ENCODE measurements at places on chromosomes 3 and 15.

GRCh38 chr15:72231833-72232478 lies 966 bp upstream of the PKM start:
- no peak for DNase-seq

- DNase-seq = no peak
Observed at GRCh38 chr3:194205675-194206133, 69.8 kb downstream of the HES1 start.

DNA sequence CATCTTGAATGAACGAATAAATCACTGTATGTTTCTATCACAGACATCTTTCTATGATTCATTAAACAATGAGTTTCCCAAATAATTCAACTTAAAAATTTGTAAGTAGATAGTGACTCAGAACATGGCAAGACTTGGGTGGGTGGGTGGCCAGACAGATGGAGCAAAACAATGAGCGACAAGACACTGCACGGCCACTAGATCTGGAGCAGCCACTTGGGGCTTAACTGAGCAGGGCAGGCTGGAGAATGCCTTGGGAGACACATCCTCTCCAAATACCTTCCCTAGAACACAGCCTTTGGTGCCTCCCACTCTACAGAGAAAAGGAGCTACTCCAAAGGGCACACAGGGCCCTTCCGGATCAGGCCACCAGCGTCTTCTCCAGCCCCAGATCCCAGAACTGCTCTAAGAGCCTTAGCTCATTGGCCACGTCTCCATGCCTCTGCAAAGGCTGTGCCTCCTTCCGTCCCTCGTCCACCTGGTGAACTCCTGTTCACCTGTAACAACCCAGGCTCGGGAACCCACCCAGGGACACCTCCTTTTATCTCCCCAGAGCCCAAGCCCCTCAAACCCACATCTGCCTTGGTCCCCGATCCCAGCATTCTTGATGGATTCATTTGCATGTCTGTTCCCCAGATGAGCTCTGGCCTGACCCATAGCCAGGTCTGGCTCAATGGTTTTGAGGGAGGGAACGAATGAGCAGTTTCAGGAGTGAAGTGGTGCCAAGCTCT lies 134.9 kb upstream of the IQSEC1 start:
- no peak for DNase-seq

DNA sequence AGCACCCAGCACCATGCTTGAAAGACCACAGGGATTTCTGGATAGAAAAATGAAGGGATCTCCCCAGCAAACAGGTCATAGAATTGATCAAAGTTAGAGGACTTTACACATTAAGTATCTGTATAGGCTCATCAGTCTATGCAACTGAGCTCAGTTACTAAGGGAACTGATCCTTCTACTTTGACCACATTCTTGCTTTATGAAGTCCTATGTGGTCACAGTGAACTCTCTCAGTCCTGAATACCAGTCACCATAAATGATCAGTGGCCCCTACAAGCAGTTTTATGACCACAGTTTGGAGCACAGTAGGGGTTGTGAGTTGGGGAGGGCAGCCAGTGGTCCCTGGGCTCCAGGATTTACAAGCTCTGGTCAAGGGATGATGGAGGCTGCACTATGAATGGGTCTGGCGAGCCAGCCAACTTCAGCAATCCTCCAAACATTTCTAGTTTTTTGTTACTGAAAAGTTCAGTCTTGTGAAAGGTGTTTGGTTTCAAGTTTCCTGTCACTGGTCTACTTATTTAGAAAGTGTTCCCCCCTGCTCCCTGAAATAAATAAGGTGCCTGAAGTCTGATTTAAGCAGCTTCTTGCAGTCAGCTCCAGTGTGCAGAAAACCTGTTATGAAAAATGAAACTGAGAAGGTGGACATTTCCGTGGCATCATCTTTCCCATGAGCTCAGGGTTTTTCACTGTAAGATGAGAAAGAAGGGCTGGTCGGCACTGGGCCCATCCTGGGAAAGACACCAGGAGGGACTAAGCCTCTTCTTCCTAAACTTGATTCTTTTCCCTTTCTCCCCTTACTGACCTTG lies 75.5 kb downstream of the DAPK2 start:
- no peak for DNase-seq

DNA sequence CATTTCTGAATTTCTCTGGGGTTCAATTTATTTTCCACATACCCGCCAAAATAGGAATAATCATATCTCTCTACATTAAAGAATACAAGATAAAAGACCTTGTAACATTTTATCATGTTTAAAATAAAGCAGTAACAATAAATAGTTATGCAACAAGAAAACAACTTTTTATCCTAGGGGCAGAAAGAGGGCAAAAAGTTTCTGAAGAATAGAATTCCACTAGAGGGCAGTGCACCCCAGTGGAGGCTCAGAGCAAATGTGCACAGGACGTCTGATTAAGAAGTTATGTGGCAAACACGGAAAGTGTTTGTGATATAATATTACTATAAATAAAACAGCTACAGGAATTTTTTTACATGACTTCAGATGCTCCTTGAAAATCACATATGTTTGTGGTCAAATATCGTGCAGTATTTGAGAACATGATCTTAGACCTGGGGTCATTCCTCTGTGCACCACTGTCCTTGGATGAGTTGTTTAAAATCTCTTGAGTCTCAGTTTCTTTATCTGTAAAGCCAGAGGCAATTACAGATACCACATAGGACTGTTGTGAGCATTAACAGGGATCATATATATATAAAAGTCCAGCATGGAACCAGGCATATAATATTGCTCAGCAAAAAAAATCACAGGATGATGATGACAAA lies 13.2 kb upstream of the PIK3R4 start:
- no peak for DNase-seq

DNA sequence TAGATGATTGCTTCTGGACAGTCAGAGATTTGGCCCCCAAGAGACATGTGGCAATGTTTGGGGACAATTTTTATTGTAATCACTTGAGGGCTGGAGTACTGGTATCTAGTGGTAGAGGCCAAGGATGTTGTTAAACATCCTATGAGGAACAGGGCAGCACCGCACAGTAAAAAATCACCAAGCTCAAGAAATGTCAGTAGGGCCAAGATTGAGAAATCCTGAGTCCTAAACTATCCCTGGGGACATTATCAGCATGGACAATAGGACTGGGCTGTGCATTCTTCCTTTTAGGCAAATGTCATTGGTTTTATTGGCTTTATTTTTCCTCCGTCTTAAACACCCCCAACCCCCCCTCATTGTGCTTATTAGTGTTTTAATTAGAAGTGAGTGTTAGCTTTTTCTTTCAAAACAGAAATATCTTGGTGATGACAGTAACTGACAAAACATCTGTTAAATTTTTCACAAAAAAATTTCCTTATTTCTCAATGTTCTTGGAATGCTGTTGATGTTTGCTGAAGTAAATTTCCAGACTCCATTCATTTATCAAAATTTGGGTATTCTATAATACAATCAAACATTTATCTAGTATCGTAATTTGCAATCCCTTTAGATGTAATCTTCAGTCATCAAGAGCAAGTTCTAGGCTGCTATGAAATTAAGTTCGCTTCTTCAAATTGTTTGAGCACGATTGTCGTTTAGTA lies 944.4 kb downstream of the VGLL3 start:
- DNase-seq = no peak

GRCh38 chr15:40150163-40150925 lies 10.5 kb upstream of the BUB1B start:
- no peak for DNase-seq

DNA sequence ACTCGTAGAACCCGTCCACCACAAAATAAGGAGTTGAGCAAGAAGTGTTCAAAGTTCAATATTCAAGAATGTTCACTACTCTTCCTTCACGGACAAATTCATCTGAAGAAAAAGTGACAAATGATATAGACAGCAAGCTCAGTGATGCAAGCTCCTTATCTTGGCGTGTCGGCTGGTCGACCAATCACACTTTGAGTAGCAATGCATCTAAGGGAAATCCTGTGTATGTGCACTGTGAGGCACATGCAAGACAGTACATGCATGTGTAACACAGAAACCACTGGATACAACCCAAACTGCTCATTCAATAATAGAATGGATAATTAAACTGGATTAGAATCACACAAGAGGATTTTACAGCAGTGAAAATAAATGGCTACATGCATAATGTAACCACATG lies 64.4 kb upstream of the CSPG5 start:
- DNase-seq = no peak

- DNase-seq = no peak
Observed at GRCh38 chr3:58032186-58032585, 24.0 kb downstream of the FLNB start.

- no peak for DNase-seq
Observed at GRCh38 chr3:152243721-152244516, 24.8 kb upstream of the MBNL1 start.
